ENCODE measurements at places on chromosomes 4 and X. TPM values are rescaled to one million over a fixed set of nuclear protein-coding genes. Genes with fewer than 3 reads are reported as not detected.

DNA sequence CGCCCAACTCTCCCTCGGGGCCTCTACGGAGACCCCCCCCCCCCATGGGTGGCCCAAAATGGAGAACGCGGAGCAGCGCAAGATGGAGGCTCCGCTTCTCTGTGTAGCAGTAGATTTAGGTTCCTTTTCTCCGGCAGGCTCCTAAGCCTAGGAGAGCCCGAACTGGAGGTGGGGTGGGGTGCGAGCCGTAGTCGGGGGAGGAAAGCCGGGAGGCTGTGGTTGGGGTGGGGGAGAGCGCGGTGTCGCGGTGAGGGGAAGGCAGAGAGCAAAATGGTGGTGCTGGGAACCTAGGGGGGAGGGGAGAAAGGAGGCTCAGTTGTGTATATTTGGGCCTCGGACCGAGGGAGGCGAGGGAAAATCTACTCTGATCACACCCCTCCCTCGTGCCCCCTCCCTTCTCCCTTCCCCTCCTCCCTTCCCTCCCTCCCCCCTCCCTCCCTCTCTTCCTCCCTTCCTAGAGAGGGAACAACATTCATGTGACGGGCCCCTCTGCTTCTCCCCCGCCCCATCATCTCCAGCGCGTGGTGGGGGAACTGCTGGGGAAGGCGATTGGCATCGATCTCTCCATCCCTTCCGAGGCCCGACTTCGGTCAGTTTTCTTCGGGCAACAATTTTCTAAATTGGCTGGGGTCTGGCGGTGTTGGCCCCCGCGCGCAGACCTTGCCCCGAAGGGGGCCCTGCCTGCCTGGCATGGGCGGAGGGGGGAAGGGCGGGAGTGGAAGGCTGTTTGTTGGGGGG is at the start of gene STAG2:
STAG2 (plus strand) TSS at position 439 of the 738 bp plus-strand sequence. CDS start 60,922 bp downstream, outside the sequence.
- peak; percentile 80 for DNase-seq

TENM3 gene
- 0.05 TPM for total RNA-seq

- no peak for DNase-seq
Observed at GRCh38 chrX:130846746-130847145, 56.3 kb downstream of the ENOX2 start.

GRCh38 chr4:97121493-97121892 is 1021.8 kb downstream of the STPG2 start:
- no peak for DNase-seq

- no peak for DNase-seq
Observed at GRCh38 chrX:22803353-22803752, 196.4 kb upstream of the DDX53 start.

Measured in MG63 (cell line).